ENCODE measurements at places on chromosomes 7 and 10.

DNA sequence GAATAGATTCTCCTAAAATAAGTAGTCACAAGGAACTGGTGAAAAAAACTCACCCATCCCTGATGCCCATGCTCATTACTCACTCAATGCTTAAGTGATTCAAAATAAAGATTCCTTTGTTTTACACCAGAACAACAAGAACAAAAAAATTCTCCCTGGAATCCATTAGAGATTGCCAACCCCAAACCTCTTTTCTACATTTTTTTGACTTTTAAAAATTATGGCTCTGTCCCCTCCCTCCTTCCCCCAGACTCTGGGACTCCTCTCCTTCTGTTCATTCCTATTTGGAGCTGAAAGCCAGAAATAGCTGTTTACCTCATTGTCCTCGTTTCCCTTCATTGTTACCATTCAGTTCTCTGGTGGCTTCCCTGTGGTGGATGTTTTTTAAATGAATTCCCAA is 63.2 kb upstream of the FHIP2A start:
- DNase-seq: no peak

GRCh38 chr10:945778-946177 is 14.3 kb upstream of the LARP4B start:
- peak; percentile 7 for DNase-seq

DNA sequence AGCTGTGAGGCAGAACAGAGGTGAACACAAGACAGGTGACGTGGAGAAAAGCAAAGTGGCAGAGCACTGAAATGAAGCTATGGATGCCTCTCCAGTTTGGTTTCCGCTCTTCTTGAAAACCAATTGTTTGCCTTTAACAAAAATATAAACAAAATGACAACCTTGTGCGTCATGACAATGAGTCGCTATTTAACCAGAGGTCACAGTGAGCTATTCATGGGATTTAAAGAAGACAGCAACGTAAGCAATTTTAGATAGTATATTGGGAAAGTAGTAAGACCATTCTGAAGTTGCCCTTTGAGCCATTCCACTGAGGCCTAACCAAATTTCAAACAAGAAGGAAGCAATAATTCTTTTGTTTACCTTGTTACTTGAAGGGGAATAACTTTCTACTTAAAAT is 15.2 kb upstream of the LRRTM3 start:
- DNase-seq: no peak

GRCh38 chr7:13603661-13604060 is 385.8 kb downstream of the ETV1 start:
- DNase-seq: no peak

GRCh38 chr7:121178869-121179497 is 149.8 kb upstream of the WNT16 start:
- no peak for DNase-seq

DNA sequence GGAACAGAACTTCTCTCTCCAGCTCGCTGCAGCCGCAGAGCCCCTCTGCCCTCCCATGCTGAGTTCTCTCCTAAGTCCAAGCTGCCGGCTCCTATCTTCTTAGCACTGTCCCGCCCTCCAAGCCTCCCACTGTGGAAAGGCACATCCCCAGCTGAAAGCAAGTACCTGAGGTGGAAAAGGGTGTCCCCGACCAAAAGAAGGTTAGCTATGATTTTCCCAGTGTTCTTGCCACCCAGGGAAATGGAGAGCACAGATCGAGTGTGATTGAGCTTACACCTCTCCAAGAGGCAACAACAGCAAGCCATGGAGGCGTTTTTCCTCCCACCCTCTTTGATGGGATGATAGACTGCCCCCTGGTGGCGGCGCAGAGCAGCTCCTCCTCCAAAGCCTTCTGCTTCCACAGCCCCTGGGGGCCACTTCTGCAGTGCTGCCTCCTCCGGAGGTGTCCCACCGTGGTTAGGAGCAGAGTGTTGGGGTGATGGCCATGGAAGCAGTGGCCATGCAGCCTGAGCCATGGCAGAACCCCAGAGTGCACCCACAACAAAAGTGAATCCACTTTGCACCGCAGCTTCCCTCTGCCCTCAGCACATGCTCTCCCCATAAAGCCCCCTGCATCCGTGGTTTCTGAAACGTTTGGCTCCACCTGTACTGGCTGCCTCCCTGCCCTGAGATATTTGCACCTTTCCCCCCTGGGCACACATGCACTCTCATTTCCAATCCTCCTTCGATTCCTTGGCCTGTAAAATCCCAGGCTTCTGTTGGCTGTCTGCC is 143.1 kb upstream of the STK17A start:
- peak; percentile 66 for DNase-seq

- no peak for DNase-seq
Observed at GRCh38 chr10:124842721-124843120, 41.1 kb downstream of the ABRAXAS2 start.

GRCh38 chr7:78673272-78673671 is 780.2 kb downstream of the MAGI2 start:
- DNase-seq: no peak

DNA sequence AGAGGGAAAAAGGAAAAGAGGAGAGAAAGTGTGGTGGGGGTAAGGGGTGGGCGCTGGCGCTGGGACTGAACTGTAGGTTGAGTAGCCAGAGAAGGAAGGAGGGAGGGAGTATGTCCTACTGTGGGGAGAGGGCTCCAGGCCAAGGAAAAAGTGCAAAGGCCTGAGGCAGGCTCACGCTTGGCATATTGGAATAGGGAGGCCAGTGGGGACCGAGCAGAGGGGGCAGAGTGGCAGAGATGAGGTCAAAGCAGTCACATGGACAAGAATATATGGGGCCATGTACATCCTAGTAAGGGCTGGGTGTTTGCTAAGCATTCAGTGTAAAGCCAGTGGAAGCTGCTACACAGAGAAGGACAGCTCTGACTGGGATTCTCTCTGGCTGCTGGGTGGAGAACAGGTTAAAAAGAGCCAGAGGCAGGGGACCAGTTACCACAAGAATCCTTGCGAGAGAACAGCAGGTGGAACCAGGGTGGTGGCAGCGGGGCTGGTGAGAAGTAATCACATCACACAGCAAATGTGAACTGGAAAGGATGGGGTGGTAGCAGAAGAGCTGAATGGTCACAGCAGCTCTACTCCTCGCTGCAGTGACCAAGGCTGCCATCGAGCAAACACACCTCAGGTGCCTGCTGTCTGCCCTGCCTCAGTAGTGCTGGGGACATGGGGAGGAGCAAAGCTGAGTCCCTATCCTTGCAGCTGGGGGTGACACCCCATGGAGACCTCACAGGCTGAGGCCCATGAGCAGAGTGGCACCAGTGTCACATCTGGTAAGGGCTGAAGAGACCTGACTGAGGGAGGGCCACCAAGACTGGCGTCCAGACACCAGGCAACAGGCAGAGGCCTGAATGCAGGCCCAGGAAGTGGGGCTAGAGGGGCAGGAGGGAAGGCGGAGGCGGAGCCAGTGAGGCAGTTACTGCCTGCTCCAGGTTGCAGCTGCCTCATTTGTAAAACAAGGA is 39.5 kb downstream of the FAM53B start:
- DNase-seq: no peak

- peak; percentile 87 for DNase-seq
Observed at GRCh38 chr10:110221721-110222261, 14.4 kb downstream of the MXI1 start.

- no peak for DNase-seq
Observed at GRCh38 chr7:55493408-55493807, 78.9 kb downstream of the VOPP1 start.

- no peak for DNase-seq
Observed at GRCh38 chr10:61136139-61136538, 192.2 kb upstream of the RHOBTB1 start.

DNA sequence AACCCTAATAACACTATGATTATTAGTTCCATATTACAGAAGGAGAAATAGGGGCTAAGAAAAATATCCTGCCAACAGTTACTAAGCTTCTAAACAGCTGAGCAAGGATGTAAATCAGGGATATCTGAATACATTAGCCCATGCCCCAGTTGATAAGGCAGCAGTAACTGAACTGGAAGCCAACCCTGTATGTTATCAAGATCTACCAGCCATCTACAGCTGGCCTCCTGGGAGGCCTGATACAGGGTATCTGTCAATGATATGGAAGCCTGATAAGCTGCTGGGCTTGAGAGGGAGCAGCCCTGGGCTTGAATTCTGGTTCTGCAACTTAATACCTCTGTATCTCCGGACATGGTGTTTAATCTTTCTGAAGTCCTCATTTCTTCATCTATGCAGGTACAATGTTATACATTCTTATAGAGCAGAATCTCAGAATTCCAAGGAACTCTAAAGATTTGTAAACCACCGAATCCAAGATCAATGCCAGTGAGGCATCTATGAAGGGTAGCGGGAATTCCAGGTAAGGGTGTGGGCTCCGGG is 37.9 kb upstream of the AFAP1L2 start:
- DNase-seq: no peak

- peak; percentile 3 for DNase-seq
Observed at GRCh38 chr7:85489498-85489897, 302.6 kb upstream of the SEMA3D start.

DNA sequence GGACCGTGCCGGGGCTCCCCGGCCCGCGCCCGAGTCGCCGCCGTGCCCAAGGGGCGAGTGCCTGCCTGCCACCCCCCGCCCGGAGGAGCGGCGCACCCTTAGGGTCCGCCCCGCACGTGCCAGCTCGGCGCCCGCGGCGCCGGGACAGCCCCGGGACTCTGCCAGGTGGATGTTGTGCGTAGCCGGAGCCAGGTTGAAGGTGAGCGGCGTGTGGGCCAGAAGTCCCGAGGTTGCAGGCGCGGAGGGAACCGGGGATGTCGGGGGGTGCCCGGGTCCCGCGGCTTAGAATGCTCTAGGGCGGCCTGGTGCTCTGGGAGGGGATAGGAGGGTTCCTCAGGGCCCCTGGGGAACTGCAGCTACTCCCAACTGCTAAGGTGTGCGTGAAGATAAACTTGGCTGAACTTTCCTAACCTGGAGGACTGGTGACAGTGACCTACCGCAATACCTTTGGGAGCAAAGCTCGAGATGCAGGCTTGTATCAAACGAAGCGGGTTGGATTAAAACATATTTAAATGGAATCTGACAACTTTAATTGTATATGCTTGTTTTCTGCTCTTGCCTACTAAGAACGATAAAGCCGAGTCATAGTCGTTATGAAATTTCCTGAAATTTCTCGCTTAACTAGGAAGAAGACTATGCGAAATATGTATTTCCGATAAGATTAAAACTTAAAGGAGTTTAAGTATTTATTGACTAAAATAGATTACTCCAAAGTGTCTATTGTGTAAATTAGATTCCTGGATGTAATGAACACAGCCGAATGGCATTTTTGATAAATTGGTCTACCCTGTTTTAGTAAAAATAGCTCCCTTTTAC is at the start of gene CUX1:
Gene CUX1 (plus strand): TSS at position 156 of the 816 bp plus-strand sequence. CDS start 14 bp downstream, at position 170.
- peak; percentile 57 for DNase-seq

DNA sequence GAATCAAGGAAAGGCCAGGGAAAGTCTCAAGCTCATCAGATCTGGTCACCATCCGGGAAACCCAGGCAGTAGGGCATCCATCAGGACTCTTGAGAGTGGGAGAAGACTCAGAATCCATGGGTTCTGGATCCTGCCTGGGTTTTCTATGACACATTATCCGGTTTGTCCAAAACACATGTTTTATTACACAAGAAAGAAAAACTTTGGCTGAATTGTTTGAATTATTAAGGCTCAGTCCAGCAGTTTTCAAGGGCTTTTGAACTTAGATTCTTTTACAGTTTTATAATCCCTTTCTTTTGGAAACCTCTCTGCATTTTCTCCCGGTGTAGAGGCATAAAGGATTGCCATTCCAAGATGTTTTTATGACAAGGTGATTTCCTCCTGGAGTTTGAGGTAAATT is 528.5 kb upstream of the MGMT start:
- DNase-seq: no peak

- no peak for DNase-seq
Observed at GRCh38 chr7:108324053-108325038, 131.9 kb downstream of the NRCAM start.

- DNase-seq: no peak
Observed at GRCh38 chr7:1807821-1808600, 137.9 kb downstream of the ELFN1 start.

- no peak for DNase-seq
Observed at GRCh38 chr10:7261351-7261750, 149.5 kb downstream of the SFMBT2 start.
